ENCODE measurements at places on chromosomes 2 and 18. TPM values are rescaled to one million over a fixed set of nuclear protein-coding genes. Genes with fewer than 3 reads are reported as not detected.

- no peak for DNase-seq
Measured at GRCh38 chr2:37782721-37783371, 111.4 kb upstream of the CDC42EP3 start.

- no peak for DNase-seq
Measured at GRCh38 chr2:234771980-234772732, 179.7 kb upstream of the SH3BP4 start.

- no peak for DNase-seq
Measured at GRCh38 chr18:33101316-33101715, 328.5 kb upstream of the KLHL14 start.

DNA sequence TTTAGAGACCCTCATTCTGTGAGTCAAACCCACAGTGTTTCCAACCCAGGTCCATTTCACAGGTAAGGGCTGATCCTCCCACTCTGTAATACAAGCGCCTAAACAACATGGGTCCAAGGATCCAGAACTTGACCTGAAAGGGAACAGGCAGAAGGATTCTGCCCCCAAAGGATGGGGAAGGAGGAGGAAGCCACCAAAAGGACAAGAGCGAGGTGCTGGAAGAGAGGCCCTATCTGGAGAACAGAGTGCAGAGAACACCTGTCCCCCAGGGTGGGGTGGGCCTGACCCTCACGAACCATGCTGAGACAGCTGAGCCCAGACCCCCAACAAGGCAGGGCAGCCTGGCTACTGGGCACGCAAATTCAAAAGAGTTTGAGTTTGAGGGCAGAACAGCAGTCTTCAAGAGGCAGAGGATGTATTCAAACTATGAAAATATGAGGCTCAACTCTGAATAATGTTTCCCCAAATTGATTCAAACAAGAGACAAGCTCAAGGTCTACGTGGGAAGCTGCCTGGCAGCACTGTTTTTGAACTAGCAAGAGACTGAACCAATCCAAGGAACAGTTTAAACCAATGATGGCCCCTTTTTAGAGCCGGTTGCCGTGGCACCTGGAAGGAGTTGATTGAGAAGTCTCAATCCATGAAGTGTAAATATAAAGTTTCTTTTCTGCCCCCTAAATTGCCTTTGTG lies 212.7 kb downstream of the ALPK2 start:
- DNase-seq: no peak

Gene KCNG2
- total RNA-seq: not detected

Measured in activated CD8-positive, alpha-beta T cell treated with anti-CD3 and anti-CD28 coated beads, Interleukin-2, amount 10 ng/mL, durations not matched to agents 7 days and 5 days (primary cell).